ENCODE measurements at places on chromosomes 3 and 15.

DNA sequence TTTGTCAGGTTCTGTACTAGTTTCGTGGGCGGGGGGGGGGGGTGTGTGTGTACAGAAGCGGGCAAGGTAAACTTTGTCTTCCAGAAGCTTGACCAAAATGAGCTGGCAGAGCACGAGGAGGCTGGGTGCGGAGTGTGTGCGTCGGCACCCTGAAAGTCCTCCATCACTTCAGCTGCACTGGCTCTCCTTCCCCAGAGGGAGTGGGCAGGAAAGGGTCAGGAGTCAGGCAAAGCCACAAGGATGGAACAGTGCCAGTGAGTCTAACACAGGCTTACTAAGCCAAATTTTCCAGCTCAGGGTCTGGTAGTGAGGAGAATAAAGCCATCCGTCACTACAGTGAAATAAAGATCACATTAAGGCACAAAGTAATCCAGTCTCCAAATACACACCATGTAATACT lies 11.9 kb upstream of the SH3GL3 start:
- DNase-seq = no peak

DNA sequence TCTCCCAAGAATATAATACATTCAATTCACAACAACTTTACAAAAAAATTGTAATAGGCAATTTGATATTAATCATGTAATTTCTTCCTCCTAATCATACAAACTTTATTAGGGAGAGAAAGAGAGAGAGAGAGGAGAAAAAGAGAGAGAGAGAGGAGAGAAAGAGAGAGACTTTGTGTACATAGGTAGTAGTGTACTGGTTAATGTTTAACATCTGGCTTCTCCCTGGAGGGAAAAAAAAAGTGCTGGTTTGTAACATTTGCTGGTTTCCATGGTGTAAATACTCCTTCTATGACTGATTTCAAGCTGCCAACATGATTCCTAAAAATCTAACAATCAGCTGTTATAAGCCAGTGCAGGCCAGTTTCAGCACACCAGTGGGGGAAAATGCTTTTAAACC lies 98.0 kb upstream of the ARHGEF26 start:
- no peak for DNase-seq

- DNase-seq = no peak
Measured at GRCh38 chr3:165837058-165837525, at the start of gene BCHE. BCHE (minus strand) TSS chr3:165837423; CDS start chr3:165831033, 6,390 bp downstream.

GRCh38 chr3:150414258-150414657 lies 6.2 kb downstream of the TSC22D2 start:
- no peak for DNase-seq

- DNase-seq = no peak
Measured at GRCh38 chr3:9507586-9508578, 45.7 kb downstream of the LHFPL4 start.

GRCh38 chr15:44735482-44736180 lies 697 bp upstream of the TRIM69 start:
- no peak for DNase-seq

GRCh38 chr3:151112731-151113130 lies 27.3 kb downstream of the MED12L start:
- DNase-seq = no peak

DNA sequence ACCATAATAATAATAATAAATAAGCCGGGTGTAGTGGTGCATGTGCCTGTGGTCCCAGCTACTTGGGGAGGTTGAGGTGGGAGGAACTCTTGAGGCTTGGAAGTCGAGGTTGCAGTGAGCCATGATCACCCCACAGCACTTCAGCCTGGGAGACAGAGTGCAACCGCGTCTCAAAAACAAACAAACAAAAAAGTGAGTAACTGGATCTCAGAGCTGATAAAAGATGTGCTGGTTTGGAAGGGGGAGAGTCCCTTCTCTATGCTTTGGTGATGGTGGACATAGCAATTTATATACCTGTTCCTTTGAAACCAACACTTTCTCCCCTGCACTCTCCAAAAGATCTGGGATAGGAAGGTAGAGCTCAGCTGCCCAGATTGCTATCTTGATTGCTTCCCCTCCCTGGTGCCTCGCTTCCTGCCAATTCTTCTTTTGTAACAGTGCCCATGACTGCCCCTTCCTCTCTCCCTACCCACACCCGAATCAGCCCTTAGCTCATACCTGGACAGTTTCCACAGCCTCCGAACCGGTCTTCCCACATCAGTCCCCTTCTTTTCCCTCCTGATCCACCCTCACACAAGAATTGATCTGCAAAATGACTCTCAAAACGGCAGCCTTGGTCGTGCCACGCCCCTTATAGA lies 55.1 kb upstream of the UBE2E1 start:
- DNase-seq = no peak

DNA sequence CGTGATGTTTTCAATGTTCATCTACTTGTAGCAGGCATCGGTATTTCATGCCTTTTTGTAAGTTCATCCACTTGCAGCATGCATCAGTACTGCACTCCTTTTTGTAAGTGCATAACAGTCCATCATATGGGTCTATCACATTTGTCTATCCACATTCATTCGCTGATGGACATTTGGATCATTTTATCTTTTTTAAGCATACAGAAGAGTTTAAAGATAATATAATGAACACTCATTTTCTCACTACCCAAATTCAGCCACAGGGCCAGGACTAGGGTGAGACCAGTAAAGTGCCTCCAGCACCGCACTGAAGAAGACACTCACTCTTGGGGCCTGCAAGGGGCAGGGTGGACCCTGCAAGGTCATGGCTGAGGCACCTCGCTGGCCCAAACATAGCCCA lies 309.6 kb downstream of the UACA start:
- no peak for DNase-seq

- no peak for DNase-seq
Measured at GRCh38 chr3:17901893-17902292, 159.5 kb upstream of the TBC1D5 start.

- DNase-seq = no peak
Measured at GRCh38 chr3:10513306-10513705, 7.9 kb upstream of the ATP2B2 start.
